CD4-positive, alpha-beta T cell treated with Interleukin-21 for 1 hour (primary cell): ENCODE measurements at places on chromosomes 2 and 18.

GRCh38 chr2:138994502-138994901 lies 214.3 kb upstream of the NXPH2 start:
- DNase-seq: no peak

GRCh38 chr2:239163688-239164334 lies 237.0 kb downstream of the HDAC4 start:
- no peak for DNase-seq

GRCh38 chr2:144456680-144457079 lies 63.2 kb downstream of the ZEB2 start:
- DNase-seq: peak; percentile 54

GRCh38 chr18:46257366-46257765 lies 153.2 kb downstream of the HAUS1 start:
- DNase-seq: no peak

DNA sequence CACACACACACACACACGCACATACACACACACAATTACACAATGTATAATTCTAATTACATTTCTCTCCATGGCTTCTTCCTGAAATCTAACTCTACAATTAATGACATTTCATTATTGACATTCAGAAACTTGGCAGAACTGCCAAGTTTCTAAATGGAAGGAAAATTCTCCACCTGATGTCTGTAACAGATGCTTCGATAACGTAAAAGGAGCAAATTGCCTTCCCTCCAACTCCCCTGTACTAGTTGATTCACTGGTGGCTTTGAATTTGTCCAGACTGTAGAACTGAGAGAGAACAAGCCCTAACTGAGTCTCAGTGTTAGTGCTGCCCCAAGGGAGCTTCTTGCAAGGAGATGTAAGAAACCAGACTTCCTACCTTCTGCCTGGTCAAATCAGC lies 255.1 kb upstream of the TMEM200C start:
- no peak for DNase-seq

- DNase-seq: no peak
These were observed 864.2 kb upstream of the LRATD1 start for GRCh38 chr2:13768274-13768673.

DNA sequence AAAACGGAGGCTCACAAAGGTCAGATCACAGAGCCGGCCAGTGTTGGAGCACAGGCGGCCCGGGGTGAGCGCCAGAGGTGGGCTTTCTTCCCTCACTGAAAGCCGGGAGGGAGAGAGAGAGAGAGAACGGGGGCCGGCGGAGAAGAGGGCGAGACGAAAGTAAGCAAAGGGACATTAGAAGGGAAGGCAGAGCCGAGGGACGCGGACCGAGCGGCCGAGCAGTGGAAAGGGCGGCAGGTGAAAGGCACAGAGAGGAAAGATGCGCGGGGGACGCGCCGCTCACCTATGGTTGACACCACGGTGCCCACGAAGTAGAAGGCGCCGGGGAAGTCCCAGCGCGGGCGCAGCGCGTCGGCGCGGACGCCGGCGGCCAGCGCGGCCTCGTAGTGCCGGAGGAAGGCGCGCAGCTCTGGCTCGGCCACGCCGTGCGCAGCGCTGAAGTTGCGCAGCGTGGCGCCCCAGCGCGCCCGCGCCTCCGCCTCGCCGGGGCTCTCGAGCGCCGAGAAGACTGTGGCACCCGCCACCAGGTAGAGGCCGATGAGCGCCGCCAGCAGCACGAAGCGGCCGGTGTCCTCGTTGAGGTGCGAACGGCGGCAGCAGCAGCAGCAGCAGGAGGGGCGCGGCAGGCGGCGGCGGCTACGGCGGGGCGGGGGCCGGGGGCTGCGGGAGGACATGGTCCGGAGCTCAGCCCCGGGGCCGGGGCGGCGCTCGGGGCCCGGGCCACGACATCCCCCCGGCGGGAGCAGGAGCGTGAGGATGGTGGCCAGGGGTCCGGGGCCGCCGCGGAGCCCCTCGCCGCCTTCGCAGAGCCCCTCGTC lies 166.9 kb downstream of the MSH2 start:
- DNase-seq: no peak

GRCh38 chr2:227406177-227407031 lies 18.7 kb upstream of the SCYGR1 start:
- DNase-seq: no peak

GRCh38 chr2:29650631-29651097 lies 270.7 kb downstream of the ALK start:
- no peak for DNase-seq
